ENCODE measurements at places on chromosomes 3 and 15.

DNA sequence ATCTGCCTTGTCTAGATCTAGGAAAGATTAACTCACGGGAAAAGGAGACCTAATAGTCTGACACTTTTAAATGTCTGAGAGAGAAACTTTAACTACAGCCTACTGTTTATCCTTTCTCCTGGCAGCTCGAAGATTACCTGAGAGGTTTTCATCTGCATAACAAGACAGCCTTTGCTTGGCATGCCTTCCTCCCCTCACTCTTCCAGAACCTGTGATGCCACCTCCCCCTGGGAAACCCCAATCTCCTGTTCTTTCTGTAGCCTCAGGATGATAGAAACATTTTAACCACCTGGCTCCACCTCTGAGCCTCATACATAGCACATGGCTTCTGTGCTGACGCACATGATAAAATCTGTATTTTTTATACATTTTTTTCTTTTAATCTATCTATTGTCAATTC is 420.8 kb downstream of the CNTN6 start:
- DNase-seq: no peak

DNA sequence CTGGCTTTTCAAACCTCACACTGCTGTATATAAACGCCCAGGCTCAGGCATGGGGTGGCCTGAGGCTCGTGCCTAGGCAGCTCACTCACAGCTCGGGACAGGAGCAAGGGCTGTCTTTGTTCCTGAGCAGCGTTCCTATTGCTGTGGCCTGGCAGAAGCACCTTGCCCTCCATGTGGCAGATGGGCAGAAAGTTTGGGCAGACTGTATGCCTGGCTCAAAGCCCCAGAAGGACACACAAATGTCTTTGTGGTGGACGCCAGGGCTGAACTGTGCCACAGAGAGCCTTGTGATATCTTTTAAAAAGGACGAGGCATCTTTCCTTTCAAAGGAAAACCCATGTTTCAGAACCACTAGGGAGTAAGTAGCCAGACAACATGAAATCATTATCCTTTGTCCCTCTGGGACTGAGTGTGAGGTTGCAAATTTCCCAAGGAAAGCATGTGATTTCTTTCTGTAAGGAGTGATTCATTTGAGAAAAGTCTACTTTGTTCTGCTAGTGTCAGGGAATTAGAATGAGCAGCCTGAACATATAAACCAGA is 29.3 kb upstream of the UBE2E1 start:
- DNase-seq: no peak

GRCh38 chr3:184029443-184029842 is 2.1 kb upstream of the HTR3D start:
- DNase-seq: no peak

- DNase-seq: no peak
Measured at GRCh38 chr3:139518926-139519842, 20.4 kb downstream of the RBP1 start.

GRCh38 chr3:177312491-177312890 is 115.2 kb upstream of the TBL1XR1 start:
- DNase-seq: no peak

- no peak for DNase-seq
Measured at GRCh38 chr3:24160424-24161095, 215.5 kb downstream of the NR1D2 start.

GRCh38 chr15:66783314-66783713 is 81.3 kb downstream of the SMAD6 start:
- no peak for DNase-seq

GRCh38 chr3:184467171-184467570 is 87.3 kb downstream of the CHRD start:
- no peak for DNase-seq

GRCh38 chr15:39591896-39592315 is 11.0 kb downstream of the THBS1 start:
- DNase-seq: no peak

- peak; percentile 28 for DNase-seq
Measured at GRCh38 chr3:123723522-123724168, 138.8 kb upstream of the HACD2 start.

GRCh38 chr3:53891497-53892285 is at the start of gene SELENOK:
TSS of gene SELENOK (minus strand) at chr3:53891859.
- DNase-seq: peak; percentile 92

- peak; percentile 16 for DNase-seq
Measured at GRCh38 chr15:66692808-66693596, 9.0 kb upstream of the SMAD6 start.

GRCh38 chr15:31228980-31229826 is 97.4 kb upstream of the KLF13 start:
- no peak for DNase-seq

- no peak for DNase-seq
Measured at GRCh38 chr15:67047149-67047661, 18.2 kb upstream of the SMAD3 start.

DNA sequence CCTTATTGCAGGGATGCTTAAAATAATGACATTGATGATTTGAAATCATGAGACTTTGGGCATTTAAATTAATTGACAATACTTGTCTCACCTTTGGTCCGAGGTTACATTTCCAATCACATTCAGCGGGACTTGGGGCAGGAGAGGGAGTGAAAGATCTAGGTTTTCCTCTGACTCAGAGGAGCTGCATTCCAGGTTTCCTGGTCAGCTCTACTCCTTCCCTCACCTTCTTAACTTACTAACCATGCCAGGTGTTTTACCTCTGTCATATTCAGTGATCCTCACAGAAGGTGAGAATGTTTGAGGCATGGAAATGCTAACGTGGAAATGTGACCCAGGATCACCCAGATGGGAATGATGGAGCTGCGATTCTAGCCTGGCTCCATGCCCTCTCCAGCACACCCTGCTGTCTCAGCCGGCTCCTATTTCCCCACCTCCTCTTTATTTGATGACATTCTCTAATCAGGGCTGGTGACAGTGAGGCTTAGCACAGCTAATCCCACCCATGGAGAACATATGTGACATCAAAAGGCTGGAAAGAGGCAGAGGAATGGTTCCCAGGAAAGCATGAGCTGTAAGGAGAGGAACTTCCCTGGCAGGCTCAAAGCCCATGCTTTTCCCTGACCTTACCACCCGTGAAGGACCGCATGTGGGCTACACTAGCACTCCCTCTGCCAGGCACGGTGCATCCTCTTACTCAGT is 38.7 kb downstream of the THSD4 start:
- no peak for DNase-seq

DNA sequence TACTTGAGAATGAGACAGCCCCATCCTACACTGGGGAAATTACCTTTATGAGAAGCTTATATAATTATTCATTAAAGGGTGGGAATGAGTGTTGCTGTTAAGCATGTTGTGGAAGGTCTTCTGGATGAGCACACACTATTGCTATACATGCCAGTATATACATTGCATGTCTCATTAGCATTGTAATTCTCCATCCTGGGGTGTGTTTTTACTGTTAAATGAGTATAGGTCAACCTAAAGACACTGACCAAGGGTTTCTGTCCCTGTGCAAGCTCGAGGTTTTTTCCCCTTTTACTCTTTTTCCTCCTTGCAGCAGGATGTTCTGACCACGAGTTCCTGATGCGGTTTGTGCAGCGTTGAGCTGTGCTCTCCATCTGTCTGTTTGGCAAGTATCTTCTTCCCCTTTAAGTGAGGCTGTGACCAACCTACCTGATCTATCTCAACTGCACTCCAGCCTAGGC is 7.2 kb upstream of the IVD start:
- DNase-seq: peak; percentile 40

DNA sequence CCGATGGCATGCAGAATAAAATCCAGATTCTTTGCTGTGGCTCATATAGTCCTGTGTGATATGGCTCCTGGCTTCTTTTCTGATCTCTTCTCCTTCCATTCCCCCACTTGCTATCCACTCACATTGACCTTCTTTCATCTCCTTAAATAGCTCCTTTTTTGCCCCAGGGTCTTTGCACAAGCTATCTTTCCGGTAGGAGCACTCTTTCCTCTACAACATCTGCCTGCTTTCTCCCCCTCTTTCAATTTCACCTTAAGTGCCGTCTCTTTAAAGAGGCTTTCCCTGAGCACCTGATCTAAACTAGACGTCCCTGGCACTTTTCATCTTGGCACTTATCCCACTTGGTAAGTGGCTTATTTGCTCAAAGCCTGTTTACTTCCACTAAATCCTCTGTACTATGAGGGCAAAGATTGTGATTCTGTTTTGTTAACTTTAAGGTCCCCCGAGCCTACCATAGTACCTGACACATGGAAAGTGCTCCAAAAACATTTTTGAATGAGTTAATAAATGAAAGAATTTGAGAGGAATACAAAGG is 323.3 kb upstream of the TLE3 start:
- no peak for DNase-seq

GRCh38 chr15:55281517-55282228 is 7.9 kb downstream of the RAB27A start:
- no peak for DNase-seq

DNA sequence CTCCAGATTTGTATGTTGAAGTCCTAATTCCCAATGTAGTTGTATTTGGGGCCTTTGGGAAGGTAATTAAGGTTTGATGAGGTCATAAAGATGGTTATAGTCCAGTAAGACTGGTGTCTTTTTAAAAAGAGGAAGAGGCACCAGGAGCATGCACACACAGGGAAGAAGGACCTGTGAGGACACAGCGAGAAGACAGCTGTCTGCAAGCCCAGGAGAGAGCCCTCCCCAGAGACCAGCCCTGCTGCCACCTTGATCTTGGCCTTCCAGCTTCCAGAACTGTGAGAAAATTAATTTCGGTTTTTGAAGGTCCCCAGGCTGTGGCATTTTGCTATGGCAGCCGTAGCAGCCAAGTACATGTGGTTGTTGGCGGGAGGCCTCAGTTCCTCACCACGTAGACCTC is 32.8 kb upstream of the TSEN2 start:
- DNase-seq: no peak

GRCh38 chr3:53150247-53151085 is 10.5 kb upstream of the PRKCD start:
- no peak for DNase-seq

DNA sequence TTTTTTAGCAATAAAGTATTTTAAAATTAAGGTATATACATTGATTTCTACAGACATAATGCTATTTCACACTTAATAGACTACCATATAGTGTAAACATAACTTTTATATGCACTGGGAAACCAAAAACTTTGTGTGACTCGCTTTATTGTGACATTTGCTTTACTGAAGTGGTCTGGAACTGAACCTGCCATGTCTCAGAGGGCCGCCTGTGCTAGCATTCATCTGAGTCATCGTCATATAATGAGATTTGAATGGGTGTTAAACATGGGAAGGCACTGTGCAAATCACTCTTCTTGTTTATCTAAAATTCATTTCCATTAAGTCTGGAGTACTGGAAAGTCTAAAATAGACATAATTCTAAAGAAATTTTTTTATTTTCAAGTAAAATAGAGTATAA is 12.9 kb downstream of the EIF2AK4 start:
- DNase-seq: no peak

DNA sequence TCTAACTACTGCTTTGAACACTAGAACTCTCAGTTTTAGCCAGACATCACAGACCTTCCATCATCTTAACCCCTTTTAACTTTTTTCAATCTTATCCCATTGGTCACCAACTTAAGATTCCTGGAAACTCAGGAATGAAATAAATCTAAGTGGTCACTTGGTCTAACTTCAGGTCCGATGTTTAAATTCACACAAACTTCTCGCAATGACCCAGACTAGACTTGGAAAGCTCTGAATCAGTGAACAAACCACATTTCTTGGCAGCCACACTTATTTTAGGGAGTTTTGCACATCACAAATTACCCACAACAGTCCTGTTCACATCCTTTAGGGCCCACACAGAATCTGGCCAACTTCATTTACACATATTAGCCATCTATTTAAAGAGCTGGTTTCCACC is 118.9 kb downstream of the MAGI1 start:
- no peak for DNase-seq

GRCh38 chr3:186109897-186110803 is 1.3 kb upstream of the ETV5 start:
- DNase-seq: no peak

DNA sequence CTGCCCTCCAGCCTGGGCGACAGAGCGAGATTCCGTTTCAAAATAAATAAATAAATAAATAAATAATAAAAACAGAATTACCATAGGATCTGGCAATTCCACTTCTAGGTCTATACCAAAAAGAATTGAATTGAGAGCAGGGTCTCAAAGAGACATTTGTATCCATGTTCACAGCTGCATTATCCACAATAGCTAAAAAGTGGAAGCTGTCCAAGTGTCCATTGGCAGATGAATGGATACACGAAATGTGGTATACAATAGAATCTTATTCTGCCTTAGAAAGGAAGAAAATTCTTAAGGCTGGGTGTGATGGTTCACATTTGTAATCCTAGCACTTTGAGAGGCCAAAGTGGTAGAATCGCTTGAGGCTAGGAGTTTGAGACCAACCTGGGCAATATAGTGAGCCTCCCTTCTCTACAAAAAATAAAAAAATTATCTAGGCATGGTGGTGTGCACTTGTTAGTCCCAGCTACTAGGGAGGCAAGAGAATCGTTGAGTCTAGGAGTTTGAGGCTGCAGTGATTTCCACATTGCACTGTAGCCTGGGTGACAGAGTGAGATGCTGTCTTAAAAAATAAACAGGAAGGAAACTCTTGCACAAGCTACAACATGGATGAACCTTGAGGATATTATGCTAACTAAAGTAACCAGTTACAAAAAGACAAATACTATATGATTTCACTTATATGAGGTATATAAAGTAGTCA is 24.2 kb downstream of the PFKFB4 start:
- no peak for DNase-seq

DNA sequence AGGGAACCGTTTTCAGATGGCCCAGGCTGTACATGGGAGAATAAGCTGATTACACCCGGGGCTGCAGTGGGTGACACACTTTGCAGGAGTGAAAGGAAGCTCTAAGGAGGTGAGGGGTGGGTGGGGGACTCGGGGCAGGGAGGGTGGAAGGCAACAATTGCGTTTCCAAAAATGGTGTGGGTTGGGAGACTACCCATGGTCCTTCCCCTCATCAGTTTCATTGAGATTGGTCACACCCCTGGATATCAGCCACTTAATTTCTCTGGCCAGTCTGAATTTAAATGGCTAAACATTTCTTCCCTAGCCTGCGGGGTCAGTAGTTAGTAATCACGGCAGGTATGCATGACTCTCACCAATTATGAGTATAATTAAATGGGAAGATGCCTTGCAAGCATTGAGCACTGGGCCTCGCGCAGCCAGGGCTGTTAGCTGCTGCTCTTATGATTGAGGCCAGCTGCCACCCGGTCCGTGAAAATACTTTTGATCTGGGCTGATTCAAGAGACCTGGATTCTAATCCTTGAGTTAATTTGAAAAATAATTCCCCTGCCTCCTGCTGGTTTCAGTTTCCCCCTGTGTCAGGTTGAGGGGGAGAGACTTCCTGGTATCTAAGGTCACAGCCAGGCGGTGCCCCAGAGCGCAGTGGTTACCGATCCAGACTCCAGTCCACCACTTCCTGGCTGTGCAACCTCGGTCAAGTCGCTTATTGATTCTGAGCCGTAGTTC is 23.3 kb downstream of the SLC6A6 start:
- peak; percentile 60 for DNase-seq

DNA sequence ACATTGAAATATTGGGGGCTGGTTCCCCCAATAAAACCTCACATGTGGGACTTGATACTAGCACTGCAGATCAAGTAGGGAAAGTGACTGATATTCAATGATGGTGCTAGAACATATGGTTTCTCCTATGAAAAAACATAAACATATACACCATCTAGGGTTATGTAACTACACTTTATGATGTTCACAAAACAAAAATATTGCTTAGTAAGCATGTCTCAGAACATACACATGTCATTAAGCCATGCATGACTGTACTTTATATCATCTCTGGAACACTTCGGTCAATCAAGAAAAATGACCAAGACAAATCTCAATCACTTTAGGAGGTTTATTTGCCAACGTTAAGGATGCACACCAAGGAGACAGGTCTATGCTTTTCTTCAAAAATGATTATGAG is 57.4 kb downstream of the ZNF717 start:
- DNase-seq: no peak

- no peak for DNase-seq
Measured at GRCh38 chr3:100782906-100783305, 73.6 kb downstream of the TFG start.
